ENCODE measurements at places on chromosomes 1 and 21. TPM values are rescaled to one million over a fixed set of nuclear protein-coding genes. Genes with fewer than 3 reads are reported as not detected.

DNA sequence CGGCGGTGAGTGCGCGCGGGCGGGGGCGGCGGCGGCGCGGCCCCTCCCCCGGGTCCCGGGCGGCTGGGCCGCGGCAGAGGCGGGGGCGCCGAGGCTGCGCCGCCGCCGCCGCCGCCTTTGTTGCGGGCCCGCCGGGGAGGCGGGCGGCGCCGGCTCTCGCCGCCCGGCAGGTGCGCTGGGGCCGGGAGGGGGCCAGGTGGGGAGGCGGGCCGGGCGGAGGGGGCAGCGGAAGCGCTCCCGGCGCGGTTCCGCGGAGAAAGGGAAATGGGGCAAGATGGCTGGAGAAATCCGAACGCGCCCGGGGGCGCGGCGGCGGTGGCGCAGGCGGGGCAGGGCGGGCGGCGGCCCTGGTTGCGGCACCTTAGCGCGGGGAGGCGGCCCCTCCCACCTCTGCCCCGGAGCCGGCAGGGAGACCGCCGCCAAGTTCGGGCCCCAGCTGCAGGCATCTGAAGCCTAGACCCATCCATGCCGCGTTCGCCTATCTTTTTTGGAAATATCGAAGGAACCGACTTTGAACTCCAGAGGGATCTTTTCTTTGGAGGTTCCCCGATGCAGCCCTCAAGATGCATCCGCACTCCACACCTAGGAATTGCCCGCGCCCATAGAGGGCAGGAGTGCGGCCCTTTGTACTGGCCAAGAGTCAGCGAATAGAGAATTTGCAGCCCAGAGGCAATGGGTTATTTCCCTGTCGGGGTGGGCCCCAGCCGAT, 479 bp downstream of the POGK start:
- DNase-seq, result peak; percentile 33

DNA sequence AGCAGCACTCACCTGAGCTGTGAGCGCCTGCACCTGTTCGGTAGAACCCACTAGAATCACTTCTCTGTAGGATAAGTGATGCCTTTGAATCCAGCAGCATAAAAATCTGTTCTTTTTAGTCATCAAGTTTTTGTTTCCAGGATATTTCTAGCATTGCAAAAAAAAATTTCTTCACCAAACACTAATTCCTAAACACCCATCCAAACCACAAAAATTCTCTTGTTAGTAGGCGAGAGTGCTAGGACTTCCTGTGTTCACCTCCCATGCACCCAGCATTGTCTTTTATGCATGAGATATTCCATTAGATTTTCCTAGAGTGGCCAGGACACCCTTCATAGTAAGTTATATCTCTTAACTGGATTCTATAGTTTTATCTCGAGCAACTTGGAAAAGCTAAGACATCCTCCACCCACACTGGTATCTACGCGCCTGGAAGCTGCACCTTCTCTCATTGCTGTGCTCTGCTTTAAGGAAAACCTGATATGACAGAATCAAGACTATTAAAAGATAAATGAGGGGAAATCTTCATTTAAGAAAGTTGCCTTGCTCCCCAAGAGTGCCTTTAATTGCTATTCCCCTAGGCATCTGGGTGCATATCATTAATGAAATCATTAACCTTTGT, 12.3 kb downstream of the SERTAD4 start:
- DNase-seq, result no peak

DNA sequence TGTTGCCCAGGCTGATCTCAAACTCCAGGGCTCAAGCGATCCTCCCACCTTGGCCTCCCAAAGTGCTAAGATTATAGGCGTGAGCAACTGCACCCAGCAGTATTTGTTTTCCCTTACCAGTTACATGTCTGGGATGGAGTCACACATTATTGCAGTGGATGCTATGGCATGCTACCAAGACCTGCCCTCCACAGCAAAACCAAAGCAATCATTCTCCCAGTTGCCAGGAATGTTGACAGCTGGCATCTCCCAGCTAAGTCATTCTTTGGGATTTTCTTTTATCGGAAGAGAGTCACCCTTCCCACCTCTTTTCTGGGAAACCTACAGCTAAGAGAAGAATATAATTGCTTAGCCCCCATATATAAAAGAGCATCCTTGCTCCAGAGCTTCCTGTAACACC, 49.4 kb upstream of the RGS7 start:
- no peak for DNase-seq

DNA sequence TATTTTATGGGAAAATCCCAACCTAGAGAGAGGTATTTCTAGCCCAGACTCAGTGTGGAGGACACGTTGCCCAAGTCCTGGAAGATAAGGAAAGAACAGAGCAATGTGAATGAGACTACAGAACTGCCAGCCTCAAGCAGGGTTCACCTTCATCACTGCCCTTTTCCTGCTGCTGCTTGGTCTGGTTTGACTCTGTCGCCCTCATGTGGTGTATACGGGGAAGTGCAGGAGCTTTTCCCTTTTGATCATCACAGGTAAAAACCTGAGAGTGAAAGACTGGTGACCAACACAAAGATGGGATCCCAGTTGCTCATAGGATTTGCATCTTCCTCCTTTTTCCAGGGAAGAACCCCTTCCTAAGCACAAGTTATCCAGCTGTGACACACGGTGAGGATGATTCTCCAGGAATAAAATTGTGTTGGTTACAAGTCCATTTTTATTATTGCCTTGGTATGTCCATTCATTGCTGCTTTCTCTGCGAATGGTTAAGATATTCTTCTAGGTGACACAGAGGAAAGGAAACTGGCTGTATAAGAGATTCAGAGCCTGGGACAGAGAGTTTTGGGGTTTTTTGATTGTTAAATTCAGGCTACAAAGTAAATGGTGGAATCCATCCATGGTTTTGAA, 89.5 kb upstream of the CD53 start:
- DNase-seq, result peak; percentile 35

GRCh38 chr1:226863446-226863845, 7.0 kb upstream of the PSEN2 start:
- DNase-seq, result no peak

DNA sequence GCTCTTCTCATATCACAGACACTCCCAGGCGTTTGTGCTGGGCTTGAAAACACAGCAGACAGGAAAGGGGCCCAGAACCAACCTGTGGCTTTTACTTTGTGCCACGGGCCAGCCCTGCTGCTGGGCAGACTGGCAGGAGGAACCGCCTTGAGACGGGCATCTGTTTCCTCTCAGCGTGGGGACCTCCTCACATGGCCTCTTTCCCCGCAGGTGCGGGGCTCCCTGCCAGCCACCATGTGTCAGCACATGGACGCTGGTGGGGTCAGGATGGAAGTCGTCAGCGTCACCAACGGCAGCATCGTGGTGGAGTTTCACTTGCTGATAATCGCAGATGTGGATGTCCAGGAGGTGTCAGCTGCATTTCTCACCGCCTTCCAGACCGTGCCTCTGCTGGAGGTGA, 47.8 kb downstream of the UMODL1 start:
- DNase-seq, result no peak

DNA sequence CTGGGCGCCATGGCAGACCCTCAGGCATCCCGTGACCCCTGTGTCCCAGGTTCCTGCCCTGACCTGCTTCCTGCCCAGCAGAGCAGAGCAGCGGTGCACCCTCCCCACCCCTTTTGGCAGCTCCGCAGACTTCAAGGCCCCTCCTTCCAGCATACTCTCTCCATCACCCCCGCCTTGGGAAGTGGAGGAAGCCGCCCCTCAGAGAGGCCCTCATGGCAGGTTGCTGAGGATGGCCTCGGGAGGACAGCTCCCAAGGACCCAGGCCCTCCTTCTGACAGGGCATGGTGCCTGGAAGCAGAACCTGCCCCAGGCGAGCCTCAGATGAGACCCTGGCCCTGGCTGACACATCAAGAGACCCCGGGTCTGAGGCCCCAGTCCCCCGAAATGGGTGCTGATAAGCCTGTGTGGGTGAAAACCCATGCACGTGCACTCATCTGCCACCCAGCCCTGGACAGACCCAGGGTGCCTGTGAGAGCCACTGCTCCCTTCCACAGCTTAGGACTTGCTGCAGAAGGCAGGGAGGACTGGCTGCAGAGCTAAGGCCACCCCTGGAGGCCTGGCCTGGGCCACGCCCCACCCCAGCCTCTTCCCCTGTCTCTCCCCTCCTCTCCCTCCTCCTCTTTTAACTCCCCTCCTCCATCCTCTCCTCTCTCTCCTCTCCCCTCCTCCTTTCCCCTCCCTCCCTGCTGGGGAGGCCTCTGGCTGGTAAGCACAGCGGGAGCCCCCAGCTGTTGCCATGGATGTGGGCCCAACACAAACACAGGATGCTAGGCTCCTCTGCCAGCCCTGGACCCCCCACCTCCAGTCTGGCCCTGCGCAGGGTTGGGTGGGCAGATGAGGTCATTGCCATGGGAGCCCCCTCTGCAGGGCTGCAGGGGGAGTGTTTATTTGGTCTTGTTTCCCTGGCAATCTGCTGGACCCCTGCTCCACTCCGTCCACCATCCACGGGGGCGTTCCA, 33.7 kb downstream of the WNT9A start:
- peak; percentile 71 for DNase-seq

DNA sequence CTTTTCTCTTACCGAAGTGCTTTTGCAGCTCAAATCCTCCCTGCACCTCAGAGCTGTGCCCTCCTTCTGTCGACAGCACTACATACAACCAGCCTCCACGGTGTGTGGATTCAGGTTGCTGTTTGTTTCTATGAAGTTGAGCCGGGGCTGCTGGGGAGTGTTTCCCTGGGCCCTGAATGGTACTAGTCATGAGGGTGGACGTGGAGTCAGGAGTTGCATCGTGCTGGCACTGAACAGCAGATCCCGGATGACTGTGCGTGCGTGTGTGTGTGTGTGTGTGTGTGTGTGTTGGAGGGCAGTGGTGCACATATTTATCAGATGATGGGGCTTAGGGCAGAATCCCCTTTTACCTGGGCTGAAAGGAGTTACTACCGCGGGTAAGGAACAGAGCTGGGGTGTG, 47.0 kb downstream of the ACTL8 start:
- DNase-seq, result no peak

- DNase-seq, result no peak
Measured at GRCh38 chr1:22228505-22228911, 85.6 kb upstream of the WNT4 start.

DNA sequence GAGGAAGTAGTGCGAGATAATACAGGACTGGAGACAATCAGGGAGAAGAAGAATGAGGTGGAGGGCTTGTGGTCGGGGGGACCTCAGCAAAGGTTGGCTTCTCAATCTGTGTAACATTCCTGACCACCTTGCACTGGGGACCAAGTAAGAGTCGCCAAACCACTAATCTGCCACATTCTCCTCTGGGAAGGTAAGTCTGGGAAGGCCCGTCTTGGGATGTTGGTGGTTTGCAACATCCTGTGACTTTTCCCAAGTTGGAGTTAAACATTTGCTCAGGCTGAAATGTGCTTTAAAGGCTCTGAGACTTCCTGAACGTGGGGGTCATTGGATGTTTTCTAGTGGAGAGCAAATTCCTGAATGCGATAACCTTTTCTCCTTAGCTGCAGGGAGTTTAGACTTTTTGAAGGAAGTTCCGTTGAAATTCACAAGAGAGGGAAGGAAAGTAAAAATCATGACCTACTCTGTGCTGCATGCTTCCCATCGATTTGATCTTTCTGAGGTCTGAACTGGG, 325.9 kb downstream of the RPS6KC1 start:
- no peak for DNase-seq

- peak; percentile 62 for DNase-seq
Measured at GRCh38 chr1:220786337-220787068, at the start of gene MTARC1. Gene MTARC1 (plus strand): TSS chr1:220786913. CDS start chr1:220786945, 32 bp downstream.

GRCh38 chr1:53966794-53967193, 20.6 kb downstream of the LRRC42 start:
- DNase-seq, result no peak

- DNase-seq, result no peak
Measured at GRCh38 chr1:226877669-226878068, 7.3 kb downstream of the PSEN2 start.

DNA sequence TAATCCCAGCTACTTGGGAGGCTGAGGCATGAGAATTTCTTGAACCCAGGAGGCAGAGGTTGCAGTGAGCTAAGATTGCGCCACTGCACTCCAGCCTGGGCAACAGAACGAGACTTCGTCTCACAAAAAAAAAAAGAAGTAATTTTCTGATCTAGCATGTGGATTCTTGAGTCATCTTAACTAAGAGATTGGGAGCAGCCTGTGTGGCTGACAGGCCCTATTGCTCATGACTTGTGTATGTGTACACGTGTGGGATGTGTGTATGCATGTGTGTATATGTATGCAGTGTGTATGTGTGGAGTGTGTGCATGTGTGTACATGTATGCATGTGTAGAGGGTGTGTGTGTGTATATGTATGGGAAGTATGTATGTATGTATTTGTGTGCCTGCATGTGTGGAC, 29.5 kb downstream of the DOP1B start:
- DNase-seq, result no peak

- no peak for DNase-seq
Measured at GRCh38 chr1:87393445-87394085, 64.9 kb downstream of the LMO4 start.

GRCh38 chr1:93816970-93817678, 61.9 kb downstream of the DNTTIP2 start:
- peak; percentile 39 for DNase-seq

GRCh38 chr1:205930799-205931281, 12.4 kb downstream of the SLC26A9 start:
- DNase-seq, result no peak

GRCh38 chr21:41767606-41768436, 969 bp upstream of the RIPK4 start:
- no peak for DNase-seq

- no peak for DNase-seq
Measured at GRCh38 chr1:156942176-156942575, 21.7 kb downstream of the LRRC71 start.

DNA sequence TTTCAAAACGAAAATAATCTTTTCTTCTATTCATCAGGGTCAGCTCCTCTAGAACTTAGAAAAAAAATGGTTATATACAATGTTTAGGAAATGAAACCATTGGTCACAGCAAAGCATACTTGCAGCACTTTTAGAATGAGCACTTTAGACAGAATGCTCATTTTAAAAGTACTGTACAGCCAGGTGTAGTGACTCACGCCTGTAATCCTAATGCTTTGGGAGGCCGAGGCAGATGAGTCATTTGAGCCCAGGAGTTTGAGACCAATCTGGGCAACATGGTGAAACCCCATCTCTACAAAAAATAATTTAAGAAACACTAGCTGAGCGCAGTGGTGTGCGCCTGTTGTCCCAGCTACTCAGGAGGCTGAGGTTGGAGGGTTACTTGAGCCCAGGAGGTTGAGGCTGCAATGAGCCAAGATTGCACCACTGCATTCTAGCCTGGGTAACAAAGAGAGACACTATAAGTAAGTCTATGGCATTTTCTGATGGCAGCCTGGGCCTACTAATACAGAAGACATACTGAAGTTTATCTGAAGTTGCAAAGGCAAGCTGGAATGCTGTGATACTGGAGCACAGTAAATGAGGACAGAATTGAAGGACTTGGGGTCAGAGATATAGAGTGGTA, 48.9 kb upstream of the ZNF326 start:
- DNase-seq, result no peak

DNA sequence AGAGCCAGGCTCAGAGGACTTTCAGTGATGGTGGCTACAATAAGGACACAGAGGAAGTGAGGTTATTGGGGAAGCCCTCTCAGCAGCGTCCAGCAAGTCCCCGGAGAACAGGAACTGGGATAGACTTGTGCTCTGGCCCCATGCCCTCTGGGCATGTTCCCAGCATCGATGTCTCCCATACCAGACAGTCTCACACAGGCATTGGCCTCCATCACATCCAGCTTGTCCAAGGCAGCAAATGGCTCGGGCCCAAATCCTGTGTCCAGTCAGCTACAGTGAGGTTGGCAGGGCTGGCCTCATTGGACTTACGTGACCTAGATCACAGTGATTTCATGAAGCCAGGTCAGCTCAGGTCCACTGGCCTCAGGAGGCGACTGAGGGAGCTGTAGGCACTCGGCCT, 19.6 kb upstream of the TMEM54 start:
- DNase-seq, result no peak

The SH3D21 gene
- 25.8 TPM for polyA plus RNA-seq

The GUCA2B gene
- polyA plus RNA-seq, result not detected

The ADGRB2 gene
- 18.2 TPM for polyA plus RNA-seq

The SEMA6C gene
- polyA plus RNA-seq, result 37.6 TPM

The PTPN7 gene
- polyA plus RNA-seq, result 2.0 TPM

All from renal pelvis (tissue), 12 donors.